ENCODE measurements at places on chromosomes 11 and 22. TPM values are rescaled to one million over a fixed set of nuclear protein-coding genes. Genes with fewer than 3 reads are reported as not detected.

GRCh38 chr22:19065929-19066328, 56.3 kb downstream of the DGCR2 start:
- no peak for DNase-seq

GRCh38 chr22:39405346-39406085, 5.9 kb downstream of the TAB1 start:
- peak; percentile 43 for DNase-seq

Gene OR6T1
- total RNA-seq, result not detected

GRCh38 chr11:17590463-17590862, 43.4 kb downstream of the OTOG start:
- no peak for DNase-seq

DNA sequence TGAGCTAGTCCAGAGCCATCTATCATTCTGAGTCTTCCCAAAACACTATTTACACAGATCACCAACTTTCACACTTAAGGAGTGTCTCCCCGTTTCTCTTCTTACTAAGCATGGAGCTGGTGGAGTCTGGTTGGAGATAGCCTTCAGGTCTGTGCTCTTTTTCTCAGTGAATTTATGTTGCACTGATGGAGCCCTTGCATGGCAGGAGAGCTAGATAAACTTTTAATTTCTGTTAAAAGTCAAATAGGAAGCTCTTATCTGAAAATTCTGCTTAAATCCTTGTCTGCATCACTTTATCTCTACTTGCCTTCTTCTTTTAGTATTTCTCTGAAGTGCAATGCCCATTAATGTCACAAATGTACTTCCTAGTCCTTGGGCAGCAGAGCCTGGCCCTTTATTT, 63.4 kb downstream of the ST3GAL4 start:
- DNase-seq, result no peak

GRCh38 chr11:4203603-4204360, 109.2 kb downstream of the RRM1 start:
- no peak for DNase-seq

DNA sequence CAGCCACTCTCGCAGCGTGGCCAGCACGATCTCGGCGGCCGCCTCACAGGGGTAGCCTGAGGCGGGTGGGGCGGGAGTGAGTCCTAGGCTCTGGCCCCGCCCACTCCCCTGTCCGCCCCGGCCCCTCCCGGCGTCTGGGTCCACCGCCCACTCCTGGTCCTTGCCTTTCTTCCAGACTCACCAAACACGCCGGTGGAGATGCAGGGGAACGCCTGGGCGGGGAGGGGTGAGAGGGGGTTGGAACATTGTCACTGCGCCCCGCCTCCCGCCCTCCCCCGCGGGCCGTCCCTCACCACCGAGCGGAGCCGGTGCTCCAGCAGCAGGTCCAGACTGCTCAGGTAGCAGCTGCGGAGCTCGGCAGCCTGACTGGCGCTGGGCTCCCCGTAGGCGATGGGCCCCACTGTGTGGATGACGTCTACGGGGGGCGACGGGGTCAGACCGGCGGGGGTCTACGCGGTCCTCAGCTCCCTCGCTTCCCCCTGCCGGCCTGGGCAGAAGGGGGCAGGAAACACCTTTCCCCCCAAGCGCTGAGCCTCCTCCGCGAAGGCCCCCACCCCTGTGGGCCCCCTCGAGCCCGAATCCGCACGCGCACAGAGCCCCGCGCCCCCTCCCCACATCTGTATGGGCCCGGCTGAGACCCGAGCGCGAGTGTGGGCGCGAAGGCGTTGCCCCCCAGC, 13.2 kb downstream of the OTUB1 start:
- DNase-seq, result peak; percentile 68

Gene RASD2
- 0.14 TPM for total RNA-seq

Gene GGTLC2
- not detected for total RNA-seq

DNA sequence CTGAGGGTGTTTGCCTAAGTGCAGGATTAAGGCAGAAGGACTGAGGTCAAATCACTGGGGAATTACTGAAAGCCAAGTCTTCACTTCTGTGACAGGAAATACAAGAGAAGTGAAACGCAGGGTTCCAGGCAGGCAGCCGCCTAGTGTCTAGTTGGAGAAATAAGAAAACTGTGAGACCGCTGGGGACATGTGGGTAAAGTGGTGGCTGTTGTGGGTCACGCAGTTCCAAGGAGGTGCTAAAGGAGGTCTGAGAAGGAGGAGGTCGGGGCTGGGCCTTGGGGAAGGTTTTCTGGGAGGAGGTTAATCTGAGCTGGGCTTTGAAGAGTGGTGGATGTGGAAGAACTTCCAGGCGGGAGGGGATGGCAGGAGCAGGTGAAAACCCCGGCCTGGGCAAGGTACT, 11.2 kb downstream of the MCM5 start:
- no peak for DNase-seq

- DNase-seq, result no peak
These were observed 413.0 kb upstream of the CHORDC1 start for GRCh38 chr11:90635886-90636285.

- no peak for DNase-seq
These were observed 37.3 kb downstream of the GALNT18 start for GRCh38 chr11:11584530-11584810.

DNA sequence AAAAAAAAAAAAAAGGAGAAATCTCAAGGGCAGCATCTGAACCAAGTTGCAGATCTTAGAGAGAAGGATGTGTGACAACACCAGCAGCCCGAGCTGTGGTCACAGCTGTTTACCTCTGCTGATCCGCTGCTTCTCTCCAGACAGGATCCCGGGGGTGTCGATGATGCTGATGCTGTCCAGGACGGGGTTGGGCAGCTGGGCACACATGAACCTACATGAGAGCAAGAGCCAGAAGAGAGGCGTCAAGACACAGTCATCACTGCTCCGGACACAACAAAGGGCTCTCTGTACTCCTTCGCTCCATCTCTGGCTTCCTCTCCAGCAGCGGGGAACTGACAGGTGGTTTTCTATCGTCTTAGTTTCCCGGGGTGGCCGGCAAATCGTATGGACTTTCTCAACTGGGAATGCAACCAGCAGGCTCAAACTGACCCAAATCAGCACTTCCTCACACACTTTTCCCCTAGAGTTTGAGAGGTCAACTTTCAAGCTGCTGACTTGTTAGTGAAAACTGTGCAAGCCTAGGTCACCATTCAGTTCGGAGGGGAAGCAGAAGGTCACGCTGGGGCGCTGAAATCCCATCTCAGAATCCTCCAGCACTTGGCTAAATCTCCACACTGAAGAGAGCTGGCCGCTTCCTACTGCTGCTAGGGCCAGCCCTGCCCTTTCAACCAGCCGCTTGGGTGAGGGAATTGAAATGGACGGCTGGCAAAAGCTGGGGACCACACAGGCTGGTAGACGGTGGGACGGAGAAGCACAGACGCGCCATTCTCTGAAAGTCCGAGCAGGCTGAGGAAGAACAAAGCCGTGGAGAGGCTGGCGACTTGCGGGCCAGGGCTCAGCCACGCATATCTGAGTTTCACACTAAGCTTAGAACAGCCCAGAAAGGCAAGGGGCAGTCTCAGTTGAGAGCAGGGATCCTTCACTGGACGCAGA, 3.8 kb downstream of the EHD1 start:
- DNase-seq, result no peak

DNA sequence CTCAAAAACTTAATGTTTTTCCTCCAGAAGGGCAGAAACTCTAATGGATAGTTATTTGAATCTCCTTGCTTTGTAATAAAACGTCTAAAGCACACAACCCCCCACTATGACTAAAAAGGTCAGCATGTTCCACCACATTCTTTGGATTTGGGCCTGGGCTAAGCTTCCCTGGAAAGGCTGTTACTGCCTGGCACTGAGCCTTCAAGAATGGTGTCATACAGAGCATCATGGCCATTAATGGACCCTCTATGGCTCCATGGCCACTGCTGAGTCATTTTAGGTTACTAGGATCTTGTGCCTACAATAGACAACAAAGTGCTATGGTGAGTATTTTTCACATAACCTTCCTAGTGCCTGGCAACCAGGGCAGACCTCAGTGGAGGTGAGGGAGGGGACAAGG, 242.6 kb upstream of the FAT3 start:
- DNase-seq, result no peak

DNA sequence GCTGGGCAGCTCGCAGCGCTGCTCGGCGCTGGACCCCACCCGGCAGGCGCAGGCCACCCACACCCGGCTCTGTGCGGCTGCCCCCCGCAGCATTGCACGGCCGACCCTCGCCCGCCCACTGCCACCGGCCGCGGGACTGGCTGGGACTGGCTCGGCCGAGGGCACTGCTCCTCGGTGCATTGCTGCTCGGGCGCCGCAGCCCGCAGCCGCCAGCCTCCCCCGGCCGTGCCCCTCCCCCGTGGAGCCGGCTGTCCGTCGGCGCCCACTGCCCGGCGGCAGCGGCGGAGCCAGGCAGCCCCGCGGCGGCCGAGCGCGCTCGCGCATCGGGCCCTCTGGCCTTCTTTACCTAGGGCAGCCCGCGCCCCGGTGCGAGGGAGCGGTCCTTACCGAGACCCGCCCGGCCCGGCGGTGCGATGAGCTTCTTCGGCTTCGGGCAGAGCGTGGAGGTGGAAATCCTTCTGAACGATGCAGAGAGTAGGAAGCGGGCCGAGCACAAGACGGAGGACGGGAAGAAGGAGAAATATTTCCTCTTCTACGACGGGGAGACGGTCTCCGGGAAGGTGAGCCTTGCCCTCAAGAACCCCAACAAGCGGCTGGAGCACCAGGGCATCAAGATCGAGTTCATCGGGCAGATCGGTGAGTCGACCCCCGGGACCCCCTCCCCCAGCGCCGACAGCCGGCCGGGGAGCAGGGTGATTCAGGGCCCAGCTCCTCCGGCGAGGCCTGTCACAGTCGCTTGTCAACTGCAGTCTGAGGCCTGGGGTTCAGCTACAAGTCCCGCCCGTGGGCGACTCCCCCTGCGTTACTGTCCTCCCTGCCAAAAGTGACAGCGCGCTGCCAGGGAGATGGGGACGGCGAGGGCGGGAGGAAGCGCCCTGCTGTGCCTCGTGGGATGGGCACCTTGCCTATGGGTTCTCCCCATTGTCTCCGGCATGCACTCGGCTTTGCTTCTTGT, 516 bp downstream of the VPS26B start:
- DNase-seq, result peak; percentile 45

DNA sequence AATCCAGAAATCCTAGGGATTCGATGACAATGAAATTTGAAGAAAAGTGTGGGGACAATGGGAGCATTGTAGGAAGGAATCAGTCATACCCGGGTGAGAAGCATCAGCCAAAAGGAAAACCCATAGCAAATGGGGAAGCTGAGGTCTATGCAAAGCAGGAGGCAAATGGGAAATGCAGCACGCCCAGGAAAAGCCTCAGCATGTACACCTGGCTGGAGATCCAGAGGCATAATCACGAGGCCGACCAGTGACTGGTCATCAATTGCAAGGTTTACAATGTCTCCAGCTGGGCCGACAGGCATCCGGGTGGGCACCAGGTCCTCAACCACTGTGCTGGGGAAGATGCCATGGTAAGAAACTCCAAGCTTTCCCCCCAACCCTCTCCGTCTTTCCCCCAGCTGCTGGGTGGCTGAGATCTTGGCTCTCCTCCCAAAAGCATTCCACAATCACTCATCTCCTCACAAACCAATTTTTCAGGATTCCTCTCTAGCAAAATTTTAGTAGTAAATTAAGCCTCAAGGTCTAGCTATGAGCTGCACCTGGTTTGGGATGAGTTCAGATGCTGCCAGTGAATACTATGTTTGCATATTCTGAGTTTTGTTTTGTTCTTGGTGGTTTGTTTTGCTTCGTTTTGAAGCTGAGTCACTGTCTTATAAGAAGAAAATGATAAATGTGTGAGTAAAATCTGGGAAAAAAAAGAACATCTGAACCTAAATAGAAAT, 98.0 kb upstream of the OR5AK2 start:
- no peak for DNase-seq

DNA sequence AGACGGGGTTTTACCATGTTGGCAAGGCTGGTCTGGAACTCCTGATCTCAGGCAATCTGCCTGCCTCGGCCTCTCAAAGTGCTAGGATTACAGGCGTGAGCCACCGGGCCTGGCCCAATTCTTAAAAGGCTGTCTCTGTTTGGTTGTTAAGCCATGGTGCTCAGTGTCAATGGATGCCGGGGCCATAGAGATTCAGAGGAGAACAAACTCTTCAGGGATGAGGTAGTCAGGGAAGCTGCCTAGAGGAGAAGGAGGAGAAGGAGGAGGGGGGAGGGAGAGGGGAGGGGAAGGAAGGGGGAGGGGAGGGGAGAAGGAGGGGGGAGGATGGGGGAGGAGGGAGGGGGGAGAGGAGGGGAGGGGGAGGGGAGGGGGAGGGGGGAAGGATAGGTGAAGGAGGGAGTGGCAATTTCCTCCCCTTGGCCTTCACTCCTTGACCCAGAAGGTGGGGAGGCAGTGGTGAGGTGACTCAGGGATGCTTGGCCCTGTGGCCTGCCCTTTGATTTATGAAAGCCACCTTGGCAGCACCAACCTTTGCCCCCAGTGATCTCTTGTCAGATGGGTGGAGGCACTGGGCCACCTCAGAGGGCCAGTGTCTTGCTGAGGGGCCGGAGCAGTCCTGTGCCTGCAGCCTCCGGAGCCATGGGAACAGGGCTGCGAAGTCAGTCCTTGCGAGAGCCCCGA, at the start of gene C11orf86:
C11orf86 (plus strand) TSS at position 581 of the 681 bp plus-strand sequence; CDS start at position 640, 59 bp downstream.
- no peak for DNase-seq

Gene TTC36
- 1.1 TPM for total RNA-seq

Gene CD248
- 0.82 TPM for total RNA-seq

DNA sequence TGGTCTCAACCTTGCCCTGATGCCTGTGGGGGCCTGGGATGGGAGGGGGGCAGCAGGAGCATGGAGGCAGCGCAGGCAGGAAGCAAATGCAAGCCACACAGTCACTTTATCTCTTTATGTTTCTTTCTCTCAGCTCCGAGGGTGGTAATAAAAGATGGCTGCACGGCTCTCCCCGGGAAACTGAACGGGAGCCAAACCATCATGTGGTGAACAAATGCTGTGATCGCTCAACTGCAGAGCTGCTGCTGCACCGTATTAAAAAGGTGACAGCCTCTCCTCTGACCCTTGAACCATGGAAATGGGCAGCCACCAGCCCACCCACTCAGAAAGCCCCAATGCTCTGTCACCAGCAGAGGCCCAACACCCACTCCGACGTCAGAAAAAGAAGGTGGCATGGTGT, 110.0 kb downstream of the TIMP3 start:
- no peak for DNase-seq

DNA sequence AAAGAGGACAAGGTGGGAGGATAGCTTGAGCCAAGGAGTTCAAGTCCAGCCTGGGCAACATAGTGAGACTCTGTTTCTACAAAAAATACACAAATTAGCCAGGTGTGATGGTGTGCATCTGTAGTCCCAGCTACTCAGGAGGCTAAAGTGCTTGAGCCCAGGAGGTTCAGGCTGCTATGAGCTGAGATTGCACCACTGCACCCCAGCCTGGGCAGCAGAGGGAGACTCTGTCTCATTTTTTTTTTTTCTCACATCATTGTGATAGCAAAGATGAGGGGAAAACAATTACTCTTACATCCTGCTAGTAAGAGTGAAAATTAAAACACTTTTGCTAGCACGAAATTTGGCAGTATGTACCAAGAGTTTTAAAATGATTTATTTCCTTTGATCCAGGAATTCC, 463.7 kb downstream of the TMEM135 start:
- no peak for DNase-seq

Measured in activated T-cell treated with anti-CD3 and anti-CD28 coated beads, Interleukin-2, amount 50 U/mL, for 4 hours (primary cell).